Kidney capillary endothelial cell (primary cell): ENCODE measurements at places on chromosomes 5 and 9.

DNA sequence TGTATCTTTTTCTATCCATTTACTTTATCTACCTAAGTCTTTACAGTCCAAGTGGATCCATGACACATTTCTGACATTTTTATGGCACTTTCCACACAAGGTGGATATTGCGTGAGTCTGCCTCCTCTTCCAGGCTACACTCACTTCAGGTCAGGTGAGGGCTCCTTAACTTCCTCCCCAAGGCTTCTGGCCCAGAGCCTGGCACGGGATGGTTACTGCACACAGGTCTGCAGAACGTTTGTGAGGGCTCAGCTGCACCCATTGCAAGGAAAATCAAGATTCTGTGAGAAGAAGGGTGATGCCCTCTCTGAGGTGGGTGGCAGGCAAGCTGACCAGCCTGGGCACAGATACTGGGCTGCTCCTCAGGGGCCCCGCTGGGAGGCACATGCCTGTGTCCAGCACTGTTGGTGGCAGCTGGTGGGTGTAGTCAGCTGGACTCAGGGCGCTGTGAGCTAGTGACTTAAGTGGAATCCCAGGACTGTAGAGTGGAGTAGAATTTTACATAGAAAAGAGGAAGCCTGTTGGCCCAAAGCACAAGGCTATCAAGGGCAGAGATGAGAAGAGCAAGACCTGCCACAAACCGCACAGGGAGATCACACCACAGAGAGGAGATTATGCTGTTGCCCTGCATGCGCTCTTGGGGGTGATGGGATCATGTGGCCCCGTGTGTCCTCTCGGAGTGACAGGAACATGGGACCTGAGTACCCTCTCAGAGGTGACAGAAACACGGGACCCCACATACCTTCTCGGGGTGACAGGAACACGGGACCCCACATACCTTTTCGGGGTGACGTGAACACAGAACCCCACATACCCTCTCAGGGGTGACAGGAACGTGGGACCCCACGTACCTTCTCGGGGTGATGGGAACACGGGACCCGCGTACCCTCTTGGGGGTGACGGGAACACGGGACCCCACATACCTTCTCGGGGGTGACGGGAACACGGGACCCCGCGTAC lies 21.3 kb downstream of the AHRR start:
- no peak for DNase-seq

GRCh38 chr9:119938871-119939270 lies 569.6 kb upstream of the BRINP1 start:
- DNase-seq, result no peak

DNA sequence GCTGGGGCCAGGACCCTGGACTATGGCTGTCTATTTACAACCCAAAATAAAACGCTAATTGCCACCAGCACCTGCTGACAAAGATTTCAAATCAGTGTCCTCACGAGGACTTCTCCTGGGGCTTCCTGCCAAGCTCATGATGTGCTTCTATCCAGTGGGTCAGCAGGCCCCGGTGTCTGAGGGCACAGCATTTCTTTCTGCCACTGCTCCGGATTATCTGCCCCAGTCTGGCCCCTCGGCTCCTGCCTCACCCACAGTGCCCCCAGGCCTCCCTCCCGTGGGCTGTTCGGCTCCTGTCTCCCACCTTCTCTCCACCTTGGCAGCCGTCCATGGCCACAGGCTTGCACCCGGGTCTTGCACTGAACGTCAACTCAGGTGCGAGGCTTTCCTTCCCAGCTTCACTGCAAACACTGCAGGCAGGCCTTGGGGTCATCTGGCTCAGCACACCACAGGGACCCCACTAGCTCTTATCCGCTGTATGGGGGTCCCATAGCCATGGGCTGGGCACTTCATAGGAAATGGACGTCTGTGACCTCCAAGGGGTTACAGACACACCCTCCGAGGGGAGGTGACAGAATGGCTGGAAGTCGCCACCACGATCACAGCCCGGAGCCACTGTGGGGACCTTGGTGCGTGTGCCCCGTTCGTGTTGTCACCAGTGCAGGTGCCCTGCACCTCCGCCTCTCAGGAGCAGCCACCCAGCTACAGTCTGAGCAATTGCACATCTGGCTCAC lies 43.8 kb upstream of the FCN1 start:
- no peak for DNase-seq

DNA sequence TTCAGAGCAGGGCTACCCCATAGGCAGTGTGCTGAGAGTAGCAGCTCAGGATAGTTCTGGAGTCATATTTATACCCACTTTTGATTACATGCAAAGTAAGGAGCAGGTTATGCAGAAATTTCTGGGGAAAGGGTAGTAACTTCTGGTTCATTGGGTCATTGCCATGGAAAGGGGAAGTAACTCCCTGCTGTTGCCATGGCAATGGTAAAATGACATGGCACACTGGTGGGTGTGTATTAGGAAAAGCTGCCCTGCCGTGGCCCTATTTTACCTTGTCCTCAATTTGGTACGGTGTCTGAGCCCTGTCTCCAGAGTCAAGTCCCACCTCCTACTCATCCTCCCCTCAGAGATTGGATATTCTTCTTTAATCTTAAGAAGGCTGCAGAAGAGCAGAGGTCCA lies 526.7 kb upstream of the TYRP1 start:
- no peak for DNase-seq

GRCh38 chr5:57431759-57432158 lies 50.9 kb downstream of the ACTBL2 start:
- no peak for DNase-seq

GRCh38 chr5:5678909-5679308 lies 256.4 kb downstream of the ICE1 start:
- peak; percentile 36 for DNase-seq

DNA sequence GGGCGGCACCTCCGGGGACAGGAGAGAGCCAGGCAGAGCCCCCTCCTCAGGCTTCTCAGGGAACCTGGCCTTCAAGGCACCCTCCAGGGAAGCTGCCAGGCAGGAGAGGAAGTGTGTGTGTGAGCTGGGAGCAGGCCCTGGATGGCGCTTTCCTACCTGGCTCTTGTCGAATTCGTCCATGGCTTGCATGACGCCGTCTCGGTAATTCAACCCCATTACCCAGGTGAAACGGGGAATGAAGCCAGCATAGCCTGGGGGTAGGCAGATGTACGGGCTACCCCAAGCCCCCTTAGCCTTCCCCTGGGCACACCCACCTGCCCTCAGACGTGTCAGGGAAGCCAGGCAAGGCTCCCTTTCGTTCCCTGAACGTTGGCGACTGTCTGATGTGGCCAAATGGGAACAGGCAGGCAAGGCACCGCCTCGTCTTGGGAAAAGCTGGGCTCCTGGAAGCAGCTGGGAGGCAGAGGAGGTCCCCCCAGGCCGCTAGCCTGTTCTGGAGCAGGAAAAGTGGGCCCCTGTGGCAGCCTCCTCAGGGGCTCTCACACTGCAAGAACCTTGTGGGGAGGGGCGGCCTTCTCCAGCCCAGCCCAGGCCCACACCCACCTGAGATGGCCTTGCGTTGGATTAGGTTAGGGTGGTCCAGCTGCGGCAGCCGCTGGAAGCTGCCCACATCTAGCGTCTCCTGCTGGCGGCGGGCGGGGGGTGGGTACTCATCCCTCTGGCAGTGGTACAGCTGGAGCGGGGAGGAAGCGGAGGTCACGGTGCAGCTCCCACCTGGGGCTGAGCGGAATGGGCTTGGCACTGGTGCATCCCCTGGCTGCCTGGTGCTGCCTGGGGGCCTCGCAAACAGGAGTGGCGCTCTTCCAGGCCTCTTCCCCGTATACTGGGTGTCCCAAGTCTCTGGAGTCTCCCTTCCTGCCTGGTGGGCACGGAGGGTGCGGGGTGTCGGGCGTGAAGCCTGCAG lies 3.7 kb downstream of the TUBB4B start:
- DNase-seq, result no peak

GRCh38 chr5:73968729-73969128 lies 342.7 kb downstream of the ARHGEF28 start:
- no peak for DNase-seq

GRCh38 chr9:72338631-72339030 lies 26.4 kb downstream of the ZFAND5 start:
- DNase-seq, result no peak

GRCh38 chr5:157821822-157822622 lies 36.9 kb downstream of the CLINT1 start:
- no peak for DNase-seq
